Ovary (tissue), 10 donors: ENCODE measurements at places on chromosomes 7 and 10. TPM values are rescaled to one million over a fixed set of nuclear protein-coding genes. Genes with fewer than 3 reads are reported as not detected.

- DNase-seq = no peak
Observed at GRCh38 chr10:58531084-58531695, 18.5 kb downstream of the BICC1 start.

DNA sequence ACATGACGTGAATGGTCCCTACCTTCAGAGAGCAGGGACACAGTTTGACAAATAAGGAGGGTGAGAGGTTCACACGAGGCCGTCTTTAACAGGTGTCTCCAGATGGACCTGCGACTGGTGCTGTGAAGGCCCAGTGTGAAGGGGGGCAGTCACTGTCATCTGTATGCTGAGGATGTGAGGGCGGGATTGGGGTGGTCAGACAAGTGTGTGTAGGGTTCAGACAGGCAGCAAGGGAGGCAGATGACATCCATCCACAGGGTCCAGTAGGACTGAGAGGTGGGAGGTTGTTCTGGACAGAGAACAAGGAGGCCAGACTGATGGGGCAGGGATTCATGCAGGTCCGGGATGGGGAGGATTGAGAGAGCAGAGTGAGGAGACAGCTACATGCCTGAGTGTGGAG lies 232.6 kb upstream of the GPR26 start:
- no peak for DNase-seq

GRCh38 chr10:88193018-88193417 lies 329.6 kb downstream of the PTEN start:
- DNase-seq = no peak

DNA sequence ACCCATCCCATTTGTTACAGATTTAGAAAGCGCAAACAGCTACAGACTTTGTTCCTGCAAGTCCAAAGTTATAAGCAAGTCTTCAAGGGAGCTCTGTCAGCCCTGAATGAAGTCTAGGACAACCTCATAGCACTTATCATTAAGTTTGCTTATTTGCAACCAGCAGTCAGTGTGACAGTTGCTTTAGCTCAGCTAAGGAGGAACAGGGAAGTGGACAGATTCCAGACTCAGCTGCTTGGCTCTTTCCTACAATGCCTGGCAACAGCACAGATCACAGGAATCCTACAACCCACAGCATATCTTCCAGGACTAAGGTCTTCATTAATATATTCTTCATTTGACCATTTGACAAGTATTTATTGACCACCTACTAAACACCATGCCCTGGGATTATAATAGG lies 17.4 kb upstream of the KIF5B start:
- DNase-seq = no peak

GRCh38 chr10:71201849-71202248 lies 10.5 kb upstream of the UNC5B start:
- DNase-seq = no peak

DNA sequence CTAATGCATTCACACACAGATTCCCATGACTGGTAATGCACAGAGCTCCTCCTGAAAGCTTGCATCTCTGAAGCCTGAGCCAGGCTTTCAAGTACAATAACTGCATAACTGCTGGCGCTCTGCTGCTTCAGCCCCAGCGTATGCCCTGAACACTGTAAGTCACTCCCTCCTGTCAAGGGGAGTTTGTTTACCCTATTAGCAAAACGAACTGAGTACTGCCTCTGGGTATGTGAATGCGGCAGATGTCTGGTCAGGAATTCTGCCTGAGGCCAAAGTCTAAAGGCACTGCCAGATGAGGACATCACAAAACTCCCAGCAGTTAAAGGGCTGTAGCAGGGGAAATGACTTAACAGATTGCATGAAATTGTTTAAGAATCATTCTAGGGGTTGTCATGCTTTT lies 97.7 kb downstream of the NRCAM start:
- no peak for DNase-seq

GRCh38 chr10:91219371-91220193 lies 881 bp upstream of the PCGF5 start:
- DNase-seq = no peak

GRCh38 chr10:112851588-112852211 lies 98.3 kb upstream of the TCF7L2 start:
- DNase-seq = no peak

DNA sequence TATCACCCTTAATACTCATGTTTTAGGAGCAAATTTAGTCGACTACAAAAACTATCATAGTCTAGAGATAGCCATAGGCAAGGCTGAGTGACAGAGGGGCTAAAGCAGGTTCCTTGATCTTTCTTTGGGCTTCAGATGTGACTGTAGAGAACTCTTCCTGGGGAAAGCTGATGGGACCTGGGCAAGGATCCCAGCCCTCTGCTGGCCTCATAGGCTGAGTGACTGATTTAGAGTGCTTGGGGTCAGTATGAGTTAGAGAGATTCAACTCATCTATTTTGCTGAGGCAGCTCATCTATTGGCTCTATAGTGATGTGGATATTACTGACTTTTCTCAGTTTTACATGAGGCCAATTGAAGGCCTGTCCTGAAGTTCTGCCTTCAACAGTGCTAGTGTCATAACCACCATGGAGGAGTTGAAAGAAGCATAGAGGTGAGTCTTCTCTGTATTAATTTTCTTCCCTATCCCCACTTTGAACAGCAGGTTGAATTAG lies 81.6 kb downstream of the SAMD9 start:
- DNase-seq = no peak

DNA sequence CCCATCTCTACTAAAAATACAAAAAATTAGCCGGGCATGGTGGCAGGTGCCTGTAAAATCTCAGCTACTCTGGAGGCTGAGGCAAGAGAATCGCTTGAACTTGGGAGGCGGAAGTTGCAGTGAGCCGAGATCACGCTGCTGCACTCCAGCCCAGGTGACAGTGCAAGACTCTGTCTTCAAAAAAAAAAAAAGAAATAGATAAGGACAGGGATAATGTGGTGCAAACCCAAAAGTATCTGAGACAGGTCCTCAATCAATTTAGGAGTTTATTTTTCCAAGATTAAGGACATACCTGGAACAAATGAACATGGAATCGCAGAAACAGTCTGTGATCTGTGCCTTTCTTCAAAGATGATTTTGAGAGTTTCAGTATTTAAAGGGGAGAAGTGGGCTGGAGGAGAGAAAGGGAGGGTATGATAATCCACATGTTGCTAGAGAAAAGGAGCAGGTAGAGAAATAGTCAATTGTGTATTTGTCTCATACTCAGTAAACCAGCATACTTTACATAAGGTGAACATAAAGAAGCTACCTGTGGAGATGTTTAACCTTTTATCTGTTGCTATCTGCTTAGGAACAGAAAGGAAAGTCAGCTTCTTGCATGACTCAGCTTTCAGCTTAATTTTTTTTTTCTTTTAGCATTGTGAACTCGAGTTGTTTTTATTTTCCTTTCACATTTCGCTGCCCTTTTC lies 4.9 kb upstream of the MTPN start:
- DNase-seq = no peak

DNA sequence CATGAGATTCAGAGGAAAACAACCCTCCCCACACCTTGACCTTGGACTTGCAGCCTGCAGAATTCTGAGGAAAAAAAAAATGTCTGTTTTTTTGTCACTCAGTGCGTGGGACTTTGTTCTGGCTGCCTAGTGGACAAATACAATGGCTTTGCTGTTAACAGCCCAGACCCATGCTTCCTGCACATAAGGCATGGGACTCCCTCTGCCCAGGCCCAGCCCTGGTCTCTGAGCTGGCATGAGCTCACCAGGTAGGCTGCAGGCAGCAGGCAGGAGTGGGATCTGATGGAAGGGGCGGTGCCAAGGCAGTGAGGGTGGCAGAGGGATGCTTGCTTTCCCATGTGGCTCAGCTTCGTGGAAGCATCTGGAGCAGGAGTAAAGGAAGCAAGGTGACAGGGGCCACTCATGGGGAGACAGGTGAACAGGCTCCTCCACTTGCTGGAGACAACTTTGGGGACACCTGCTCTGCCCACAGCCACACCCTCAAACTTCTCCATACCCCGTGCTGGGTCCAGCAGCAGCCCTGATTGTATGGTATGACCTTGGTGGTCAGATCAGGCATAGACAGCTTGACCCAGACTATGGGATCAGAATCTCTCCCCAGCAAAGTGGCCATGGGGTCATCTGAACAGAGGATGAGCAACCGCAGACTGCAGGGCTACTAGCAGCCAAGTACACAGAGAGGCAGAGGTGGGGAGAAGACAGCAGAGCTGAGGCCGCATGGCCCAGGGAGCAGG lies 27.0 kb downstream of the ANXA8 start:
- no peak for DNase-seq

DNA sequence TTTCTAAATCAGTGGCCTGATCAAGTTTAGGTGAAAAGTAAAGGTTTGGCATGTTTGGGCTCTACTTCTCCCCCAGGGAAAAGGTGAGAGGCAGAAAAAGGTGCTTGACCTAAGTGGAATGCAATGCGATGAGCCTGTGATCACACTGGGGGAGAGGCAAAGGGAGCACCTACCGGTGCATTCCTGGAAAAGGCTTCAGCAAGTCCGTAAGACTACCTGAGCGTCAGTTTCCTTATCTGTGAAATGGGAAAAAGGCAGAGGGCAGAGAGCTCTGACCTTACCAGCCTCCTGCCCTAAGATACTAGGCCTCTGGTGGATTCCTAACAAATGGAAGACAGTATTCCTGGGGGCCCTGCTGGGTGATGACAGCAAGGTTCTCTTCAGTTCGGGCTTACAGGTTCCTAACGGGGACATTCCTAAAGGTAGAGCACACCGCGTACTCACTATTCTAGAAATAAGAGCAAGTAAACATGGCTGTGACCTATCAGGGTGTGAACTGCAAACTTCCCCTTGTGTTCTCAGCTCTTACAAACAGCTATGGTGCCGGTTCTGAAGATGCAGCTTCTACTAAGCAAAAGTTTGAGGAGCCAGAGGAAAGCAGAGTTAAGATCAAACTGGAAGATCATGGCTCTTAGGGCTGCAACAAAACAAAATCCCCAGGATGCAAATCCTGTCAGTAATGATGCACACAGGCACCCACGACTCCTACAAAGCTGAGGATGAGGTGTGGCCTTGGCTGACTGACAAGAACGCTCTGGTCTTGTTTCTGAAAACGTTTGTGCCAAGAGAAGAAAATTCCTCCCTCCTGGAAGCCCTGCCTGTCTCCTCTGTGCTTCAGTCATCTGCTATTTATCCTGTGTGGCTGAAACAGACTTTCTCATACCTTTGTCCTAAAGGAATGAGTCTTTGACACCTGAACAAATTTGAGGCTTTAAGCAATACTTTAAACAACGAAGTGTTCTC lies 13.3 kb upstream of the ACSL5 start:
- peak; percentile 73 for DNase-seq

DNA sequence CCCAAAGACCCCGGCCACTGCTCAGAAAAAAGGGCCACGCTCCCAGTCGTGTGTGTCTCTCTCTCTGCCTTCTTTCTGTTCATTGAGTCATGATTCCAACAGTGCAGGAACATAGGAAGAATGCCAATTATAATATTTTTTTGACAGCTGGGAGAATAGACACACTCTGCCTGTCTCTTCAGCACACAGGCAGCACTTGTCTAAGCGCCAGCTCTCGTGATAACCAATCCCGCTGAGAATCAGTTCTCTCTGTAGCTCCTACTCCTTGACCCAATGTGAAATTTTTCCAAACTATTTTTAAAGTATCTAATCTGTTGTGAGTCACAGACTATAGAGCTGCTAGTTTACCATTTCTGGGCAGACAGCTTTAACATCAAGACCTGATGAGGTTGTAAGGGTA lies 145.7 kb upstream of the RHEB start:
- DNase-seq = peak; percentile 66

DNA sequence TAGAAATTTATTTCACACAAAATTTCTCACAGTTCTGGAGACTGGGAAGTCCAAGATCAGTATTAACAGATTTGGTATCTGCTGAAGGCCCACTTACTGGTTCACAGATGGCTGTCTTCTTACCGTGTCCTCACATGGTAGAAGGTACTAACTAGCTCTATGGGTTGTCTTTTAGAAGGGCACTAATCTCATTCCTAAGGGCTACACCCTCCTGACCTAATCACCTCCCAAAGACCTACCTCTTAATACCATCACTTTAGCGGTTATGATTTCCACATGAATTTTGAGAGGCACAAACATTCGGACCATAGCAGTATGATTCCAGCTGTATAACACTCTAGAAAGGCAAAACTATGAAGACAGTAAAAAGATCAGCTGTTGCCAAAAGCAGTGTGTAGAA lies 8.0 kb downstream of the PNPLA8 start:
- DNase-seq = no peak

DNA sequence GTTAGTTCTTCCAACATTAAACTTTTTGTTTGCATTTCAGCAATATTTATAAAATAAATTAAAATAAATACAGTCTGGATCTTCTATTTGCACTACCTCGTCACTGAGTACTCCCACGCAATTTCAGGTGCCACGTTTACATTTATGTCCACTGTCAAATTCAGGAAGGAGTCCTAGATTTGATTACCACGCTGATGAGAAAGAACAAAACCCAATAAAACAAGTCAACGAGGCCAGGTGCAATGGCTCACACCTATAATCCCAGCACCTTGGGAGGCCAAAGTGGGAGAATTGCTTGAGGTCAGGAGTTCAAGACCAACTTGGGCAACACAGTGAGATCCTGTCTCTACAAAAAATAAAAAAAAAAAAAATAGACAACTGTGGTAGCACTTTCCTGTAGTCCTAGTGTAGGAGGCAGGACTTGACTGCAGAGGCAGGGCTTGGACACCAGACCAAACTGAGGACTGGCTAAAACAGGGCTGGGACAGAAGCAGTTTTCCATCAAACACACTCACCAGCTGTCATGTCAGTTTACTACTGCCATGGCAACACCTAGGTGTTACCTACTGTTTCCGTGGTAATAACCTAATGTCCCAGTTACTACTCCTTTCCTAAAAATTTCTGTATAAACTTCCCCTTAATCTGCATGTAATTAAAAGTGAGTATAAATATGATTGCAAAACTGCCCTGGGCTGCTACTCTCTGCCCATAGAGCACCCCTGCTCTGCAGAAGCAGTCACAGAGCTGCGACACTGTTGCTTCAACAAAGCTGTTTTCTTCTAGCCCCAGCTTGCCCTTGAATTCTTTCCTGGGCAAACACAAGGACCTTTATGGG lies 341.7 kb downstream of the PARD3 start:
- DNase-seq = no peak

DNA sequence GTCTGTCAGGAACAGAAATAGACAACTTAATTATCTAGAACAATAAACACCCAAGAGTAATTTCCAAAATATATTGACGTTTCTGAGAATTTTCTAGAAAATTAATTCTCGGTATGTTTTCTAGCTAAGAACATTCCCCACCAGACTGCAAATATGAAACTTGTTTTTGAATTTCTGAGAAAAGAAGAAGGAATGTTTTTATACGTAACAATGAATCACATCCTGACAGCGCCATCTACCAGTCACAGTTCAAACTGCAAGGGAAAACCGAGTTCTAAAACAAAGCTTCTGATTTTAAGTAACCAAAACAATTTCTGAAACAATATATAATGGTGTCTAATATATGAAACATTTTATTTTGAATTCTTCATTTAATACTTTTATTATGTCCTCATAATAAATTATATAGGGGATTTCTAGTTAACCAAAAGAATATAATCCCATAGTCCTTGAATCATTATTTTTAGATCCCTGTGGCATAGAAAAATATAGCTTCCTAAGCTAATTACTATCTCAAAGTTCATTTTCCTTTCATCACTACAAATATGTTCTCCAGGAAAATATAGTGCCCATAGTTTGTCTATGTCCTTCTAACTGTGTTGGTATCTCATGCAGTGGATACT lies 34.5 kb upstream of the MEOX2 start:
- no peak for DNase-seq

Gene PDIA4
- total RNA-seq = 92.6 TPM

Gene IL6
- 0.62 TPM for total RNA-seq

Gene KCP
- not detected for total RNA-seq

Gene KLLN
- total RNA-seq = 2.0 TPM

Gene PYROXD2
- total RNA-seq = 14.1 TPM

Gene ASB15
- total RNA-seq = not detected

Gene CAMK1D
- 11.7 TPM for total RNA-seq
